ENCODE measurements at places on chromosomes 13 and 19.

- DNase-seq = no peak
Measured at GRCh38 chr13:41259875-41260501, 3.4 kb downstream of the MTRF1 start.

DNA sequence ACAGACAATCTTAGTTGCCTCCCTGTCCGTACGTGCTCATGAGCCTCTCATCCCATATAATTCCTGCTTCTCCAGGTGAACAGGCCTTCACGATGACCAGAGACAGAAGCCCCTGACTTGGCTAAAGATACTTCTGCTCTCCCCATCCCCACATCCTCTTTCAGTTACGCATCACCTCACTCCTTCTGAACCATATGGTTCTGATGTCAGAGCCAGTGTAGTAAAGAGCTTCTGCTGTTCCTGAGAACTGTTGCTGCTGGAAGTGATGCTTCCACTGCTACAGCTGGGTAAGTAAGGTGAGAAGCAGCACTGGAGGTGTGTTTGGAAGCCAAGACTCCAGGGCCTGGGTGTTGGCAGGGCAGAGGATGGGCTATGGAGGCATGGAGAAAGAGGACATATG lies 12.9 kb downstream of the SIGLECL1 start:
- DNase-seq = no peak

DNA sequence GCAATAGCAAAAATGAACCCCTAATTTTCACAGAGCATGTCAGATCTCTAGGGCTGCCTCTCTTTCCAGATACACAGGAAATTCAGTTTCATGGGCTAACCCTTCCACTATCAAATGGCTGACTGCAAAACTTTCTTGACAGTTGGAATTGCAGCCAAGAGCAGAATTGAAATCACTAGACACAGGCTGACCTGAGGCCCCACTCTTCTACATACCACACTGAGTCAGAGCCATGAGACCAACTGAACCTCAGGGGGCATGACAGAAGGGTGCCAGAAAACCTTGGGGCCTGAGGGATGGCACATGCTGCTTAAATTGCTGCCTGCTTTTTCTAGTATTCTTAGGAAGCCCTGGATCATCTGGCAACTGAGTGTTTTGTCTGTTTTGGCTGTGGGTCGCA lies 1.7 kb upstream of the DLEU7 start:
- no peak for DNase-seq

DNA sequence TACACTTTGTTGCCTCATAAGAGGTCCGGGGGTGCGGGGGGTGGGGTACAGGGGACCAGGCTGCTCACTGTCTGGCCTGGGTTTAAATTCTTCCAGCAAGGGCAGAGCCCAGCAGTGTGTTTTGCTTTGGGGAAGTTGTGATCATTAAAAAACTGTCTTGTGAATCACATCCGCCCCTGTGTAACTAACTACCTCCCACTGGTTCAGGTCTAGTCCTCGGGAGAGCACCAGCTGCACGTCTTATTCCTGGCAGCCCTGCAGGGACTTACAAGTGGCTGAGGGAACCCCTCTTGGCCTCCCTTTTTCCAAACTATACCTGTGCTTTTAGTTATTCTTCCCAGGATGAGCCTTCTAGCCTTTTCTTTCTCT lies 127.5 kb downstream of the SIPA1L3 start:
- DNase-seq = no peak
